ENCODE measurements at places on chromosomes 5 and 9.

DNA sequence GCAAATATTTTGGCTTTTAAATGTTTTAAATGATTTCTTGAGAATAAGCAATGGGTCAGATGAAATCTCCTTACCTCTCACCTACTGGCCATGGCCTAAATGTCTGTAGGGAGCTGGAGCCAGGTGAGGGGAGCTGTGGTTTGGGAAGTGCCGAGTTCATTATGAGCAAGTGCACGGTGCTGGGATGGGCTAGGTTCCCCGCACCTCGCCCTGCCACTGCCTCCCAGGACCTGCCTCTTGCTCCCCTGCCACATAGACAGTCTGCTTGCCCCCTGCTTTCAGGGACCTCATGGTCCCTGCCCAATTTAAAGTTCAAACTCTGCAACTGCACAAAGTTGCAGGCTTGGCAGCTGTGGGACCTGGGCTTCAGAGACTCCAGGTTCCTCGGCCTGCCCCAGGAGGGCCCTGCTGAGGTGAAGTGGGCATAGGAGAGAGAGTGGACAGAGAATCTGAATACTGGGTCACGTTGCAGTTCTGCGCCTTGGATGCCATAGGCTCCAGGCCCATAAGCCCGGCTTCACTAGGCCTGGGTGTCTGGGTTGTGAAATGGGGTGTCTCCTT lies 5.4 kb downstream of the OR13J1 start:
- DNase-seq: no peak

- no peak for DNase-seq
These were observed 47.5 kb downstream of the TMOD1 start for GRCh38 chr9:97548819-97549540.

DNA sequence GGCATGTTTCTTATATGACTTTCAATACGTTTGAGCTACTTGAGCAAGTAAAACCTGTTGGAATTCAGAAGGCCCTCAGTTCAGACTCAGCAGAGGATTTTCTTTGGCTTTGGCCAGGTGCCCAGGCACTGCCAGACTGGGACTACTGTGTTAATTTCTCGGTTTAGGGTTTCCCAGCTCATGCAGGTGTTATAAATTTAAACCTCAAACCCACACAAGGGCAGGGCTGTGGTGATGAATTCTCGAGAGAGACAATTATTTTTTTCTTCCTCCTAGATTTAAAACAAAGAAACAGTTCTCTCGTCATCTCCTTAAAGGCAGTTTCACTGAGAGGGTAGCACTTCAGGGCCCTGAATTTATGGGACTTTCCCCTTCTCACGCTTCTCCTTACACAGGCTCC lies 406.0 kb upstream of the PIK3R1 start:
- DNase-seq: no peak

DNA sequence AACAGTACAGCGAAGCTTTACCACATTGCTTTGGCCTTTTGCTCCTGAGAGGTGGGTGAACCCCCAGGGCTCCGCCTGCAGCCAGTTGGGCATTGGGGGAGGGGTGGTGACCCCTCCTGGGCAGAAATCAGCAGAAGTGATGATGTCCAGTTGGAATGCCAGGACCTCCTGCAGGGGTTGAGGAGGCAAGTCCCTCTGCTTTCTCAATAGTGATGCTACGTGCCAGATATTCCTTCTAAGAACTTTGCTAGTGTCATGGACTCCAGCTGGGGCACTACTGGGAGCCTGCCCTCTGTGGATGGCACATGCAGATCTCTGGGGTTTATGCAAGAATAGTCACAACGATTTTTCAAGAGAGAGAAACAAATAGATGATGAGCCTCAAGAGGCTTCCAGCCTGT lies 95.6 kb downstream of the NDFIP1 start:
- DNase-seq: no peak

- DNase-seq: no peak
These were observed 394.0 kb downstream of the CETN3 start for GRCh38 chr5:90015584-90016018.

GRCh38 chr9:110744715-110745384 lies 76.3 kb downstream of the MUSK start:
- no peak for DNase-seq

GRCh38 chr9:113876151-113876992 lies at the start of gene ZNF618:
TSS of gene ZNF618 (plus strand) at chr9:113876309. CDS start at chr9:113876381, 72 bp downstream.
- DNase-seq: peak; percentile 72

GRCh38 chr9:4936823-4937222 lies 48.2 kb upstream of the JAK2 start:
- no peak for DNase-seq

DNA sequence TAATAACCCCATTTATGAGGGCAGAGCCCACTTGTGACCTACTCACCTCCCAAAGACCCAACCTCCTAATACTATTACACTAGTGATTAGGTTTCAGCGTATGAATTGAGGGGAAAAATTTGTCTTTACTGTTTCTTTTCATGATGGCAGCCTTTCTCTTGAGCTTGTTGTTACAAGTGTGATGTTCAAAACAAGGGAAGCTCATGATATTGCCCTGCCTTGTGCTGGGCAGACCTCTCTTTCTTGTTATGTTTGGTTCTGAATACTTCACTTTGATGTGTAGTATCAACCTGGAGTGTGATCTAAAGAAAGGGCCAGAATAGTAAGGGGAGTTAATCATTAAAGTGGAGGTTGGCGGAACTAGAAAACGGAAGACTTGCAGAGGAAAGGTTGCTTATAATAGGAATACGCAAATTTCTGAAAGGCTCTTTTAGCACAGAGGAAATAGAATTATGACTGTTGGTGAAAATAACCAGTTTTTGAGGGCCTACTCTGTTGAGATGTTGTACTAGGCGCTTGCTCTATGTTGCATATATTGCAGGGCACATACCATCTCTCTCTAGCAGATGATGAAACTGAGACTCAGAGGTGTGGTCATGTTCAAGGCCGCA lies 68.2 kb downstream of the MELK start:
- no peak for DNase-seq

DNA sequence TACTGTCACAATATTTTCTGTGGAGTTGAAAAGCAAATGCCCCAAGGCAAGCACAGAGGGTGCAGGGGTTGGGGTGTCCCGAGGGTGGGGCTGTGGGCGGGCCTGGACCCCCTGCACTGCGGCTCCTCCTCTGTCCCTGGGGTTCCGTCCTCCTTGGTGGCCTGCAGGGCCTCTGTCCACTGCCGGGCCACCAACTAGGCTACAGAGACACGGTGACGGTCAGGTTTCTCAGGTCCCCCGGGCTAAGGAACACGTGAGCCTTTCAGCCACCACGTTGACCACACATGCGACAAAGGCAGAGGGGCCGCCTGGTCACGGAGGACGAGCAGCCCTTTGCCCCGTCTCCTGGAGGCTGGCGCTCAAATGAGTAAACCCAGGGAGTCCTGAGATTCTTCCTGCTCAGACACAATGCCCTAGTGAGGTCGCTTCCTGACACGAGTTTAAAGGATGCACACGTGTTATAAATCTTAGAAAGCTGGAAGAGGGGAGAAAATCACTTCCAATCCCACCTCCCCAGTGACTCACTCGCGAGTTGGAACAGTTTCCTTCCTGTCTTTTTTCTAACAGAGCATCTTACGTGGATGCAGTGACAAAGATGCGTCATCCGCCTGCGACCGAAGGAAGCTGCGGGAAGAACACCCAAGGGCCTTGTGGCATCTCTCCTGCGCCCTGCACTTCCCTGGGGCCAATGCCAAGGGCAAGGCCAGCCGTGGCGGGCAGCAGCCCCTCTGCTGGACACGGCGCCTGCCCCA lies 24.8 kb upstream of the OBP2B start:
- DNase-seq: no peak

- DNase-seq: no peak
These were observed 93.3 kb upstream of the LMX1B start for GRCh38 chr9:126520453-126520852.
